ENCODE measurements at places on chromosomes 11 and 22.
A peak's percentile ranks its signal among the peaks of the same experiment; 100 is the strongest.

DNA sequence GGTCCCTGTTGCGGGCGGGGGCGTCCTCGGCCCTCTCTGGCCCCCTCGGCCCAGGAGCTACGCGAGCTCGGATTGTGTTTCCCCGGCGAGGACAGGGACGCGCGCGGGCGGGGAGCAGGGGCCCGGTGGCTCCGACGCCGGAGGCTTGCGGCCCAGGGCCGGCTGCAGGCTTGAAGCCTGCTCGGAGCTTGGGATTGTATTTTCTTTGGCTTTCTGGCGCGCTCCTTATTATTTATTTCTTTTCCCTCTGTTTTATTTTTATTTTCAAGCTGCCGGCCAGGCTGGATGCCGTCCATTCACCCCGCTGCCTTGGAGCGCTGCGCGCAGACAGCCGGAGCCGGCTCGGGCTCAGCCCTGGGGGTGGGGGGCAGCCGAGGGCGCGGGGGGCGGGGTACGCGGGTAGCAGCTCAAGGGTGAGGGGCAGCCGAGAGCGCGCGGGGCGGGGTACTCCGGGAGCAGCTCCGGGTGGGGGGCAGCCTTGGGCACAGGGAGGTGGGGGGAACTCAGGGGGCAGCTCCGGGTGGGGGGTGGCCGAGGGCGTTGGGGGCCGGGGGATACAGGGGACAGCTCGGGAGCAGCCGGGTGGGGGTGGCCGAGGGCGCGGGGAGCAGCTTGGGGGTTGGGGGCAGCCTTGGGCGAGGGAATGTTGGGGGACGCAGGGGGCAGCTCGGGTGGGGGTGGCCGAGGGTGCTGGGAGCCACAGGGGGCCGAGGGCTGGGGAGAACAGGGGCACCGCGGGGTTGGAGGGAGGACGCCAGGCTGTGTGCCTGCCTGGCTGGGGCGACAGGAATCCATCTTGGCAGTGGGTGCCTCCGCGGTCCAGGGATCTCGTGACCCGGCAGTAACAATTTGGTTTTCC lies 42.7 kb downstream of the KCNJ1 start:
- peak; percentile 74 for DNase-seq

GRCh38 chr11:2142762-2143202 lies 3.6 kb upstream of the IGF2 start:
- no peak for DNase-seq

DNA sequence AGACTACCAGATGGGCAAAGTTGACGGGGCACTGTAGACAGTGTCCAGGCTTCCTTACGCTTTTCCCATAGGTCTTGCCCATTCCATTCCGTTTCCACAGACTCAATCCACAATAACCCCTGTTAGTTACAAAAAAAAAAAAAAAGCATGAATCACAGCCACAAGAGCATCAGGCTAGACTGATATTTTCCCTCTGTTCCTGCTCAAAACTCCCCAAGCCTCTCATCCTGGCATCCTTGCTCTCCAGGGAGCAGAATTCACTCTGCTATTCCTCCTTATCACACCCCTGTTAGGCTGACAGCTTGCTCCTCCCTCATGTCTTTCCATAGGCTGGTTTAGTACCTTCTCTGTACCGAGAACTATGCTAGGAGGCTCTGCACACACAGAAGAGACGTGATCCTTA lies 42.2 kb downstream of the TMEM123 start:
- no peak for DNase-seq

DNA sequence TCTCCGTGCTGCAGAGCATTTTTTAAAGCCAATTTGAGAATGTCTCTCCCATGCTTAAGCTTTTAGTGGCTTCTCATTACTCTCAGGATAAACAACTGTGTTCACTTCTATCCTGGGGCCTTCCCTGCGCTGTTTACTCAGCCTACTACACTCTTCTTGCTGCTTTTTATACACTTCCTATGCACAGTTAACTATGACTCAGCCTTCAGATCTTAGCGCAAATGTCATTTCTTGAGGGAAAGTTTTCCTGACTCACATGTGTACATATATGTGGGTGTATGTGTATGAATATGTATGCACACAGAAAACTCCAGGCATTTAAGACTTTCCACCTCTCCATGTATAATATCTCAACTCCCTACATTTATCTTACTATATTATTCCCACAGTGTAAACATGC lies 9.8 kb downstream of the THAP12 start:
- DNase-seq, result no peak

GRCh38 chr11:76635991-76636738 lies 34.4 kb downstream of the LRRC32 start:
- no peak for DNase-seq

GRCh38 chr11:17015627-17016126 lies 1.5 kb upstream of the PLEKHA7 start:
- DNase-seq, result peak; percentile 66

GRCh38 chr22:41687901-41688364 lies 734 bp downstream of the SNU13 start:
- peak; percentile 46 for DNase-seq

GRCh38 chr11:69310934-69311766 lies 17.2 kb downstream of the MYEOV start:
- DNase-seq, result peak; percentile 17

DNA sequence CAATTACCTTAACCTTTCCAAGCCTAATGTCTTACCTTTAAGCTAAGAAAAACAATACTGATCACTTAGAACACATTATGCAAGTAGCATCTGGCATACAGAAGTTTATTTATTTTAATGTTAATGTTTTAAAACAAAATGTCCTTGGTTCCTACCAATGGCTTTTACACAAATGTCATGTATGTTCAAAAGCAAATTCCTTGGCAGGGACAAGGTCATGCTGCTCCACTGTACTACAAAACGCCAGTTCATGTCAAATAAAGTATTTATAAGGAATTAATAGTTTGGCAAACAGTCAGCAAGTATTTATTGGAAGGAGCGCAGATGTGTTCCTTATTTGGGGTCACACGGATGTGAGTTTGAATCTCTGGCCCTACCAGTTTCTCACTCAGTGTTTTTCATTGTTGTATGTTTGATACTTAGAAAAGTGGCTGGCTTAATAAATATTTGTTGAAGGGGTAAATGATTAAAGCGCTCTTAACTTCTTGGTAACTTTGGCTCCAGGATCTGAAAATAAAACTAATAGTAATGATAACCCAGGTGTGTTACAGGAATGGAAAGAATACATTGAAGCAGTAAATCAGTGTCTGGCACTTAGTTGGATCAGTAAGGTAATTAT lies 18.6 kb downstream of the DDI1 start:
- no peak for DNase-seq

GRCh38 chr11:57481915-57482781 lies 21.8 kb downstream of the RTN4RL2 start:
- no peak for DNase-seq

GRCh38 chr22:49509016-49509415 lies 318.7 kb downstream of the BRD1 start:
- DNase-seq, result no peak

DNA sequence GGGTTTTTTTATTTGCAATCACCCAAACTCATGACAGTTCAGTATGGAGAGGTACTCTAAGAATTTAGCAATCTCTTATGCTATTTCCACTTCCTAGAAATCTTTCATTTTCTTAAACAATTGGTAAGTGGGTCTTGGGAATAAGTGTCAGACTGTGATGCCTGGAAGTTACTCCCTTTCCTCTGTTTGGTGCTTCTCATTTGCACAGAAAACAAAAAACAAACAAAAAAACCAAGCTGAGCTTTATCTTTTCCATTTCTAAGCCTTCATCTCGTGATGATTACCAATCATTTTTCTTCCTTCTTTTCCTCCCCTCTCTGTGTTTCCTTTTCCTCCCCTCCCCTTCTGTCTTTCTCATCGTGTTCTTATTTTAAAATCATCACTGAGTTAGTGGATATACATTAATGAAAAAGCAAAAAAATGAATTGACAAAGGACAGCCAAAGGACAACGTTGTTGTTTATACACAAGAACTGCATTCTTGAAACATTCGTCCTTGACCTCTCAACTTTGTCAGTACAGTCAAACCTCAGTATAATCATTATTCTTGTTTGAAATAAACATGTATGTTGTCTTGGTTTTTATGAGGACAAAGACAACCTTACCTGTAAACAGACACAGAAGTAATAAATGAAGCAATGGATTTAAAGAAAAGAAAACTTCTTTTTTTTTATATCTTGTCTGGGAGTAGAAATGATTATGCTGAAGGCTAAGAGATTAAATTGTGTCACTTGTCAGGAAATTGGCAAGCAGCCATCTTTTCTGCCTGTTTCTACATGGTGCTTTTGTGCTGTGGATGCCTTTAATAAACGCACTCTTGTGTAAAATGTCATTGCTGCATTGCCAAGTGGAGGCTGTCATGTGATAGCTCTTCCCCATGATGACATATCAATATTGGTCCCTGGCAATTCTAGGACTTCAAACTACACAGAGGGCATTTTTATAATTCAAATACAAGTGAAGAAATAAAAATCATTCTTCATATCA lies 803.2 kb upstream of the CCDC90B start:
- no peak for DNase-seq

GRCh38 chr11:778976-779954 lies 2.0 kb upstream of the GATD1 start:
- DNase-seq, result peak; percentile 26

GRCh38 chr11:59418156-59418555 lies 8.1 kb downstream of the OR5A2 start:
- DNase-seq, result no peak

GRCh38 chr11:102590276-102591049 lies 34.7 kb downstream of the MMP20 start:
- no peak for DNase-seq

GRCh38 chr11:426851-427250 lies 12.1 kb upstream of the SIGIRR start:
- no peak for DNase-seq

GRCh38 chr11:70189622-70190021 lies 13.5 kb upstream of the FADD start:
- DNase-seq, result no peak

GRCh38 chr11:63811522-63811921 lies 1.7 kb upstream of the SPINDOC start:
- no peak for DNase-seq

- DNase-seq, result no peak
Measured at GRCh38 chr22:49833340-49834007, 5.8 kb upstream of the BRD1 start.

GRCh38 chr11:47366020-47366490 lies 12.3 kb downstream of the SPI1 start:
- no peak for DNase-seq

GRCh38 chr11:80317612-80318011 lies 876.8 kb upstream of the TENM4 start:
- no peak for DNase-seq

GRCh38 chr11:12841946-12842630 lies 167.0 kb upstream of the RASSF10 start:
- DNase-seq, result peak; percentile 66

DNA sequence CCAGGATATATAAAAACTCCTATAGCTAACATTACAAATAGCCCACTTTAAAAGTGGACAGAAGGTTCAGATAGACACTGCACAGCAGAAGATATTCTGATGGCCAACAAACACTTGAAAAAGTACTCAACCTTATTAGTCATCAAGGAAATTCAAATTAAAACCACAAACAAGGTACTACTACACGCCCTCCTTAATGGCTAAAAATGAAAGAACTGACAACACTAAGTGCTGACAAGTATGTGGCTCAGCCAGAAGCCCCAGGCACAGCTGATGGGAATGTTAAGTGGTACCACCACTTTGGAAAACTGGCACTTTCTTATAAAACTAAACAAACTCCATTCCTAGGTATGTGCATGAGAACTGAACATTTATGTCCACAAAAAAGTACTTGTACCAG lies 320.1 kb downstream of the TBC1D22A start:
- no peak for DNase-seq

- no peak for DNase-seq
Measured at GRCh38 chr11:371051-371450, 1.8 kb downstream of the B4GALNT4 start.

- no peak for DNase-seq
Measured at GRCh38 chr11:121037016-121037415, 13.1 kb downstream of the TBCEL start.

GRCh38 chr11:43979571-43980219 lies 37.3 kb downstream of the C11orf96 start:
- DNase-seq, result no peak

- DNase-seq, result no peak
Measured at GRCh38 chr11:12860827-12861226, 148.3 kb upstream of the RASSF10 start.

DNA sequence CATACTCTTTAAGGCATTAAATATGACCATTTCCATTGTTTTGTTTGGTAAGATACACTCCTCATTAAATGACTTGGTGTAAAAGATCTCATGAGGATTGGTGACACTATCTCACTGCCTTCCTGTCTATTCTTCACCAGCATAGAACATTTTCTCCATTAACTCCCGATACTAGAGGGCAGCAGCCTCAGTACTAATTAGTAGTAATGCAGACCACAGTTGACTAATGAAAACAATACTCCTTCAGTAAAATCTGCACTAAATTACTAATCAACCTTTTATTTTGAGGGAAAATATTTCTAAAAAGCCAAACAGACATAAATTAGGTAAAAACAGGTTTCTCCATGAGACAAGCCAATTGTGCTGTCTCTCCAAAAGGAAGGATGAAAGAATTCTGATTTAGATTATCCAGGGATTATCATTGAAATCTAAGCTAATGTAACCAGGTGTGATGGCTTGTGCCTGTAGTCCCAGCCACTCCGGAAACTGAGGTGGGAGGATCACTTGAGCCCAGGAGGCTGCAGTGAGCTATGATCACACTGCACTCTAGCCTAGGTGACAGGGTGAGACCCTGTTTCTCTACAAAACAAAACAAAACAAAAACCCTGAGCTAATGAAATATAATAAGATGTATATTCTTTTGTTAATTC lies 9.4 kb downstream of the PGM2L1 start:
- DNase-seq, result peak; percentile 36

GRCh38 chr22:29202212-29203192 lies 3.2 kb upstream of the EMID1 start:
- DNase-seq, result peak; percentile 84

GRCh38 chr11:76114238-76114637 lies 92.1 kb downstream of the WNT11 start:
- DNase-seq, result no peak

- no peak for DNase-seq
Measured at GRCh38 chr11:114080219-114080618, 20.7 kb downstream of the ZBTB16 start.

- no peak for DNase-seq
Measured at GRCh38 chr11:133811850-133812685, 33.2 kb downstream of the SPATA19 start.
